ENCODE measurements at places on chromosomes 6 and 20. TPM values are rescaled to one million over a fixed set of nuclear protein-coding genes. Genes with fewer than 3 reads are reported as not detected.

PLCB1 gene
- total RNA-seq: 3.9 TPM

FAM217A gene
- not detected for total RNA-seq

DNA sequence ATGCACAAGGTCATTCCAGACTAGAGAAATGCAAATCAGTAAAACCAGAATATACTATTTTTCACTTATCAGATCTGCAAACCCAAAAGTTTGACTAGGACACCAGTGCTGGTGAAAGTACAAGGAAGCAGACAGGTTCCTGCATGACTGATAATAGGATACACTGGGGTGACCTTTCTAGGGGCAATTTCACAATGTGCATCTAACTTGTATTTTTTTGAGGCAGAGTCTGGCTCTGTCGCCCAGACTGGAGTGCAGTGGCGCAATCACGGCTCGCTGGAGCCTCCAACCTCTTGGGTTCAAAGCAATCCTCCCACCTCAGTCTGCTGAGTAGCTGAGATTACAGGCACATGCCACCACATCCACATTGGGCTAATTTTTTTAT, 11.4 kb downstream of the COMMD7 start:
- no peak for DNase-seq

STXBP5 gene
- 12.4 TPM for total RNA-seq

HLA-DOA gene
- not detected for total RNA-seq

- DNase-seq: no peak
These were observed 17.7 kb downstream of the OR2A4 start for GRCh38 chr6:131683479-131683878.

SLC2A10 gene
- 19.2 TPM for total RNA-seq

PAK5 gene
- not detected for total RNA-seq

DNA sequence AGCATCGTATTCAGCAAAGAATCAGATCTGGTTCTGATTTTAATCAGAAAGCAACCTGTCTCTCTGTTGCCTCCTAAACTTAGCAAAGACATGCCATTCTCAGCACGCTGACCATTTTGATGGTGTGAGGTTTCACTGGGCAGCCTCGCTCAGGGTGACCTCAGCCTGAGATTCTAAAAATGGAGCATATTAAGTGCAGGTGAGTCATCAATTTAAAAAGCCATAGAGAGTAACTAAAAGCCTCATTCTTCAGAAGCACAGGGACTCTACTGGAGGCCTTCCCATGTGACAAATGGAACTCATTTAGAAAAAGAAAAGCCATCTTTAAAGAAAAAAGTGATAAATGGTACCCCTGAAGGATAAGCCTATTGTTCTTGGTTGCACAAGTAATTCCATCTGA, 91.3 kb downstream of the FILIP1 start:
- no peak for DNase-seq

DNA sequence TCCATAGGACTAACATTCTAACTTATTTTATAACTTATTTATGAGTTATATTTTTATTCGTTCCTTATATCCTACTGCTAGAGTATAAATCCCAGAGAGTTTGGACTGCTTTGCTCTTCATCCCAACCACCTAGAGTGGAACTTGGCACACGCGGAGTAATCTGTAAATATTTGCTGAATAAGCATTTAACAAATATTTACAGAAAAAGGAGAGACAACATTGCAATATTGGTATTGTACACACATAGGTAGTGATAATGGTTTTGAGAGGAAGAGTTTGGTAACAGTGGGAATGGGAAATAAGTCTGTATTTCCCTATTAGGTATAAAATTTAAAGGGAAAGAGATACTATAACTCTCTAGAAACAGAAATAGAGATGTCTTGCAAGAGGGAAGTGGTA, 634.8 kb upstream of the CITED2 start:
- no peak for DNase-seq
